Ecto neural progenitor cell (in vitro differentiated cells): ENCODE measurements at places on chromosomes 16 and 17.
A peak's percentile ranks its signal among the peaks of the same experiment; 100 is the strongest.

DNA sequence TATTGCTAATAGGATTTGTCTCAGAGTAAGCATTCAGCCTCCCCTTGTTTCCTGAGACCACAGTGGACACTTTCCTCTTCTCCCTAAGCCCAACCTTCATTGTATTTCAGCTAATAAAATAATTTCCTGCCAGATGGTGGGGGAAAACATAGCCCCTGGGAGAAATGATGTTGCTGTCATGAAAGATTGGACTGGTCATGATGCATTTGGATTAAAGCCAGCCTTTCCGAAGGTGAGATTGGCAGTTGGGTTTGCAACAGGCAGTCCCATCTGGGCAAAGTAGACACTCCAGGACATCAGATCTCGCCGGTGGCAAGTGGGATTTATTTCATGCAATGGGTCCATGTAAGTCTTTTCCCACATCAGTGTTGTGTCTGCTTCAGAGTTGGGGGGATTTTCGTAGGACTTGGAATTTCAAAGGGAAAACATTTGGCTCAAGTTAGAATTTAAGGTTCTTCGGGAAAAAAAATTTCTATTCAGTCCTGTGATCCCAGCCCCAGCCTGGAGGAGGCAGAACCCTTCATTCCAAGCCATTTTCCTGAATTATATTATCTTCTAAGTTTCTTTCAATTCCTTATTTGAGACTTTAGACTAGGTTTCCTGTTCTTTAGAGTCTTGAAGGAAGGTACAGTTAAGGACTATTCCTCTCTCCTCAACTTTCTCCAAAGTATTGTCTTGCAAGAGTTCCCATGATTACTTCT is 391.7 kb downstream of the XYLT1 start:
- DNase-seq: no peak

DNA sequence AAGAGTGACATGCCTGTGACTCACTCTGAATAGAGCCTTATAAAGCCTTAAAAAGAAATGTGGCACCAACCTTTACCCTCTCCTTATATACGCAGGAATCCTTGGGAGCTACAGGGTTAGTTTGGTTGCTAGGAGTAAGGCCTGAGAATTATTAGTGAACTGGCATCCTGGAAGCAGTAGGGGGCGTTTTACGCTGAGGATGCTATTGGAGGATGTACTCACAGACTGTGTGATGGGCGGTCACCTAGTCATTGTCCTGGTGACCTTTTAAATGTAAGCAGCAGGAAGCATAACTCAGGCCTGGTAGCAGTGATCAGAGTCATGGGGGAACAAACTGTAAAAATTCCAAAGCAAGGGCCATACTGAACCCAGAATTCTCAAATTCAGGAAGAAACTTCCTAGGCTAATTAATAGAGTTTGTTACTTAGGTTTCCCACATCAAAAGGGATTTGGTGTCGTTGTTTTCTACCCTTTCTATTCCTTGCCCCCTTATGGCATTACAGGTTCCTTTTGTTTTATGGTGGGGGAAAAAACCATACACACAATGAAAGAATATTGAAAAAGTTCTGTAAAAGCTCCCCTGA is 153.8 kb downstream of the SNX11 start:
- DNase-seq: peak; percentile 77

DNA sequence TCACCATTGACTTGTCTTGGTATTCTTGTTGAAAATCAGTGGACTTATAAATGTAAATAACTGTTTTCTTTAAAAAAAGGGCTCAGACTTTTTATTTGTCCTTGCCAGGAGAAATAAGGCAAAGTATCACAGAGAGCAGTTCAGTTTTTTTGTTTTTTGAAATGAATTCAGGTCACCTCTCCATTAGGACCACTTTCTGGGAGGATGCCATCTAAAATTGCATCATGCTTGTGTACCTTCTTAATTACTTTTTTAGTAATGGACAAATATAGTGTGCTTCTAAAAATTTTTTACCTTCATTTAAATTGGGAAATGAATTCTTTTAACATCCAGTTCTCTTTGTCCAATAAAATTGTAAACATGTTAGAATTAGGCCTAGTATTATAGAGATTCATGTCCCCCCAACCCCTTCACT is 210.0 kb downstream of the BCAS3 start:
- DNase-seq: no peak

DNA sequence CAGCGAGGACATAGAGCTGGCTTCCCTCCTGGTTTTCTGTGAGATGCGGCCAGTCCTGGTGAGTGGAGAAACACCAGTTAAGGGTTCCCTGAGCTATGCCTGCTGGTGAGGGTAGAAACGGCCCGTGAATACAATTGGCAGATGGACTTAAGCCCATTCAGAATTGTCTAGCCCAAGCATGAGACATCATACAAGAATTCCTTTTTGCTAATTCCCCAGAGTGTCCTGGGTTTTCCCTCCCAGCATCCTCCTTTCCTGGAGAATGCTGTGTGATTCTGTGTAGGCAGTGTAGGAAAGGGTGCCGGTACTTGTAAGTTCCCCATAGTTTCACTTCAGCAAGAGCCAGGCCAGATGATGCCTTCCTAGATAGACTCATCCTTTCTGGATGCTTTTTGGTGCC is 65.1 kb downstream of the SDR42E1 start:
- no peak for DNase-seq

GRCh38 chr16:80367037-80367658 is 173.6 kb upstream of the DYNLRB2 start:
- no peak for DNase-seq

DNA sequence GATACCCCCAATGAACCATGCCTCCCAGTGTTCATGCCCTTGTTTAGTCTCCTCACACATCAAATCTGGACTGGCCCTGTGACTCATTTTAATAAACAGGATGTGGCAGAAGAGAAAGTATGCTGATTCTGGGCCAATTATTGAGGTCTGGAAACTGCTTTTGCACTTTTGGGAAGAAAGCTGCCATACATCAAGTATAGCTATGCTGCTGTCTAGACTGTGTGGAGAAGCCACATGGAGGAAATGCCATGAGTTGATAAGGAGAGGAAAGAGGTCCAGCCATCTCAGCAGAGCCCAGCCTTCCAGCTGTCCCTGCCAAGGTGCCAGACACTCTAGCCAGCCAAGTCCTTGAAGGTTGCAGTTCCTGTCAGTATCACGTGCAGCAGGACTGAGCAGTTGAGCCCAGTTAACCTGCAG is 16.7 kb downstream of the RPRML start:
- no peak for DNase-seq
